ENCODE measurements at places on chromosomes 12 and 14.

DNA sequence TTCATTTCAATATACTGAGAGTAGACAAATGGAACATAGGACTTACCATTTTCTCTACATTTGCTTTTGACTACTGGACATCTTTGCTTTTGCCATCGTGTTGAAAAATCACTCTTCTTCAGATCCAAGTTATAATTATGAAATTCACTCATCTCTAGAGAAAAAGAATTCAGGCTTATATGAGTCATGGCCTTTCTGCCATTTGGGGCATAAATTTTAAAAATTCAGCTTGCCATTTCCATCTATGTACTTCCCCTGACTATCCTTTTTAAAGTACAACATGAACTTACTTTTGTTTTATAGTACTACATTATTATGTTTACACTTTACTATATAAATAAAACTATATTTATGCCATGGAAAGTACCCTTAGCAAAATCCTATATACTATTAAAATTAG is 3.0 kb downstream of the KLRK1 start:
- DNase-seq = no peak

DNA sequence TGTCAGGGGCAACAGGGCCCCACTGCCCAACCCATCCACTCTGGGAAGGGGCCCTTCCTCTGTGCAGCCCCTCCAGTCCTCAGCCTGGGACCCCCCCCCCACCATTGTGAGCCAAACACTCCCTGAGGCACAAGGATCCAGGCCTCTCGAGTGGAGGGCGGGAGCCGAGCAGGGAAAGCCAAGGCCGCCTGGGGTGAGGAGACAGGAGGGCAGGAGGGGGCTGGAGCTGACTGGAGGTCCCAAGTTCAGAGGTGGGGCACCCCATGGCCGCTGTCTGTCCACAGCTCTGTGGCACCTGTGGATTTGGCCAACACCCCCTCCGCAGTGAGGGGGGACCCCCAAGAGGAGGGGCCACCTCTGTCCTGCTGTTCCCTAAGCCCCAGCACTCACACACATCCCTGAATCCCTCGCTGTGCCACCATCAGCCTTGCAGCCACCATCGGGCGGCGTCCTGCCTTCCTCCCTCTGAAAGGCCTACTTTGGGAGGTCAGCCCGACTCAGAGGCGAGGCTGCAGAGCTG is 25.4 kb upstream of the C14orf180 start:
- DNase-seq = no peak

GRCh38 chr12:102618197-102618877 is 138.0 kb upstream of the IGF1 start:
- DNase-seq = no peak

DNA sequence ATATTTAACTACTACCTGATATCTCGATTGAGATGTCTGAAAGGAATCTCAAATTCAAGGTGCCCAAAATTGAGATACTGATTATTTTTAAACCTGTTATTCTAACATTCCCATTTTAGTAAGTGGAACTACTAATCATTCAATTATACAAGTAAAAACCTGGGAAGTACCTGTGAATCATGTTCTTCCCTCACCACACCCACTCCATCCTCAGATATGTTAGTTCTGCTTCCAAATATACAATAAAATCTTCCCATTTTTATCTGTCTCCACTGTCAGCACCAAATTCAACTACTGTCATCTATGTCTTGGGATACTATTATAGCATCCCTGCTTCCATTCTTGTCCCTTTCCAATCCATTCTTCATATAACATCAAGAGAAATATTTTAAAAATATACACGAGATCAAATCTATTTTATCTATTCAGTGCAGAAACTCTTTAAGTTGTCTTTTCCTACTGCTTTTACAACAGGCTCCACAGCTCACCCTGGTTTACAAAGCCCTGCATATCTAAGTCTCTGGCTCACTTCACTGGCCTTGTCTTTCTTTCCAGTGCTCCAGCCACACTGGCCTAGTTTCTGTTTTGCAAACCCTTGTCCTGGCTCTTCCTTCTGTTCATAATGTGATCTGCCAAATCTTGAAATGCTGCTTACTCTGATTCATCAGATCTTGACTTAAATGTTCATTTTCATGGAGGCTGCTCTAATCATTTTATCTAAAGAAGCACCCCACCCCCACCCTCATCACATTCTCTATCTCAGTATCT is 122.3 kb downstream of the PTPRR start:
- no peak for DNase-seq

- no peak for DNase-seq
Observed at GRCh38 chr14:83814896-83815295, 1715.0 kb upstream of the FLRT2 start.

GRCh38 chr12:68334132-68334531 is 2.0 kb upstream of the MDM1 start:
- no peak for DNase-seq

- DNase-seq = no peak
Observed at GRCh38 chr12:88448337-88448915, 131.8 kb downstream of the KITLG start.

DNA sequence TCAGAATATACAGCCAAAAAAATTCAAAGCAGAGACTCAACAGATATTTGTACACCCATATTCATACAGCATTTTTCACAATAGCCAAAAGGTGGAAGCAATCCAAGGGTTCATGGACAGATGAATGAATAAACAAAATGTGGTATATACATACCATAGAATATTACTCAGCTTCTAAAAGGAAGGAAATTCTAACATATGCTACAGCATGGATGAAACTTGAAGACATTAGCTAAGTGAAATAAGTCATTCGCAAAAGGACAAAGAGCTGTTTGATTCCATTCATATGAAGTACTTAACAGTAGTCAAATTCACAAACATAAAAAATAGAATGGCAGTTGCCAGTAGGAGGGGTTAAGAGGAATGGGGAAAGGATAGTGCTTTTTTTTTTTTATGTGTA is 91.8 kb upstream of the ARID2 start:
- DNase-seq = no peak

GRCh38 chr12:116603546-116604177 is 44.5 kb downstream of the MAP1LC3B2 start:
- no peak for DNase-seq

GRCh38 chr12:75446857-75447256 is 33.7 kb upstream of the GLIPR1 start:
- DNase-seq = peak; percentile 8

DNA sequence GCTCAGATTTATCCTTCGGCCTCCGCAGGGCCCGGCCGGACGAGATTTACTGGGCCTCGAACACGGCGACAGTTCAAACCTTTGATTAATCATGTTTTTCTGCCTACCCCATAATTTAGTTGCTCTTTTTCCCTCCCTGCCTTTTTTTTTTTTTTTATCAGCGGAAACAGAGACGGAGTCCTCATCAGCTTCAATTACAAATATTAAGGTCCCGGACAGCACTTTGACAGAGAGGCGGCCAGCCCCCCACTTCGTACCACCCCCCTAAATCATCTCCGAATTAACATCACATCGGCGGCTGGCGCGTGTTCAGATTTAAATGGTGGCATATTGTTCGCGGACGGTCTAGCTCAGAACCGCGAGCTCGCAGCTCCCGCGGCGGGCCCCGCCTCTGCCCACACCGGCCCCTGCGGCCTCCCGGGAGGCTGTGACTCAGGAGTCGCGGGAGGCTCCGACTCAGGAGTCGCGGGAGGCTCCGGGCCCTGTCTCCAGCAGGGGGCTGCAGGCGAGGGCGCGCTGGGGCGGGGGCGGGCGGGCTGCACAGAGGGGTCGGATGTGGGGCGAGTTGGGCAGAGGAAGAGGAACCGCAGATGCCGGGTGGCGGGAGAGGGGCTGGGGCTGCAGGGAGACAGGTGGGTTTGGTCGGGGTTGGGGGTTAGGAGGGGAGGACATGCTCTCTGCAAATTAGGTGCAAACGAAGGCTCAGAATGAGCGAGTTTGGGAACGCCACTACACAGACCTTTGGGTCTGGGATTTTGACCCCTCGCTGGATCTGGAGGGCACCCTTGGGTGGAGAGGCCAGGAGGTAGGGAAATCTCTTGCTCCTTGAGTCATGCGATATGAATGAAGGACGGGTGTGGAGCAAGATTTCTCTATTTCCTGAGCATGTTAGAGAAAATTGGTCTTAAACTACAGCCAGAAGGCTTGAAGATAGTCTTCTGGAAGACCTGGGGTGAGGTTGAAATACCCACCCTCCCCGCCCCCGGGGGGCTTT is 19.6 kb upstream of the ATP5MC2 start:
- DNase-seq = peak; percentile 73

- peak; percentile 36 for DNase-seq
Observed at GRCh38 chr14:52563120-52563519, 10.5 kb downstream of the GPR137C start.

GRCh38 chr14:61643555-61643954 is 51.8 kb upstream of the HIF1A start:
- no peak for DNase-seq

DNA sequence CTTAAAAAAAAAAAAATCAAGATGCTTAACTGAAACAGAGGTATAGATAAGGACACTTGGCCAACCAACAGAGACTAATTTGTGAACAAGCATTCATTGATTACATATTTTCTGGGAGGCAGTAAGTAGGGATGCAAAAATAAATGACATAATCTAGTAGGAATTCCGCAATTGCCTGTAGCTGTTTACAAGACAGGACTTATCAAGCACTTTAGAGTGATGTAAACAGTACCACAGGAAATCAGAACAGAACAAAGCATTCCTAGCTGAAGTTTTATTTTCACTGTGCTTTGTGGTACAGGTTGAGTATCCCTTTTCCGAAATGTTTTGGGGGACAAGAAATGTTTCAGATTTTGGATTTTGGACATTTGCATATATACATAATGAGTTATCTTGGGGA is 68.2 kb upstream of the FGD4 start:
- no peak for DNase-seq

GRCh38 chr14:100289916-100290606 is 16.2 kb downstream of the SLC25A29 start:
- no peak for DNase-seq

DNA sequence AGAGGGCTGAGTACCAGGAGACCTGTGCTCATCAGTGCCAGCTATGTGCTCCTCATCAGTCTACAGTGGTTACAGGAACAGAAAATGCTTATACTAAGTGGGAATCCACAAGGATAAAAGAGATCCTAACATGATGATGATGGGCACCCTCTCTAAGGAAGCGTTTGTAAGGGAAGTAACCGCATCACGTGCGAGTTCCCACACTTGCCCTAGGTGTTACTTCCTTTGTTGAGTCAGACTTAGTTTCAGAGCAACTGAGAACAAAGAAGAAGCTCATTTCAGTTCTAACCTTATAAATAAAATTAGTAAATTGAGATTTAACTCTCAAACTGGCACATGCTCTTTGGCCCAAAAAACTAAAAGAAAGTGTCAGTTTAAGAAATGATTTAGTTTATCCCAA is 956.4 kb upstream of the TMEM132C start:
- no peak for DNase-seq

DNA sequence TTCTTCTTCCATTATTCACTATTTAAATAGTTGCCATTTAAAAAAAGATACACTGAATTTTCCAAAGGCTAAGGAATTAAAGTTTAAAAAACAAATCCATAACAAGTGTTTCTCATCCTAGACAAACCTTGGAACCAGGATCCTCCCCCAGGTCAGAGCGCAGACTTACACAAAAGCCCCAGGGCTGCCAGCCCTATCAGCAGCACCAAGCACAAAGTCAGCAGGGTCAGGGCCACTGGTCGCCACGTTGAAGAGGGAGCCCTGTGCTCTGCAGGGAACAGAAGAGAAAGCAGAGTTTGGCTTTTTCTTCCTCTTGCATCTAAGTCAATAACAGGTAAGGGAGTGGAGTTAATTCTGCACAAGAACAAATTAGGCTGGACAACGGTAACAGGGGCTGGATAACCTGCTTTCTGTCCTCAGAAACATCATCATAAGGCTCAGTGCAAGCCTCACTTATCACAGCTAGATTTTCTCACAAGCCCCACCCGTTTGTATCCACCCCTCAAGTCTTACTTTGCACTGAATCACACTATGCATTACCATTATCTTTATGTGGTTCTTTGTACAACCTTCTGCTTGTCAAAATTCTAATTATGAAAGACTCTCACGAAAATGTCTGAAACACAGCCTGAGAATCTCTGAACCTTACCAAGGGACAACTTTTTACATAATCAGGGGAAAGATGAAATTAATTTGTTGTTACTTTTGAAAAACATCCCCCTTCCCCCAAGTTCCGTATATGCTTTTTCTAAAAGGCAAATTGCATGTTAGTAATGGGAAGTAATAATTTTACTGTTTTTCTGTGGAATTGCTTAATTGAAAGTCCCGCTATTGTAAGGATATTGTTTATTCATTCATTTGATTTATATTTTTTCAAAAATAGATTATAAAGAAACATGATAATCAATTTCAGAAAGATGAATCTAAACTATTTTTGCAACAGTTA is 9.6 kb downstream of the CLEC1A start:
- DNase-seq = no peak

DNA sequence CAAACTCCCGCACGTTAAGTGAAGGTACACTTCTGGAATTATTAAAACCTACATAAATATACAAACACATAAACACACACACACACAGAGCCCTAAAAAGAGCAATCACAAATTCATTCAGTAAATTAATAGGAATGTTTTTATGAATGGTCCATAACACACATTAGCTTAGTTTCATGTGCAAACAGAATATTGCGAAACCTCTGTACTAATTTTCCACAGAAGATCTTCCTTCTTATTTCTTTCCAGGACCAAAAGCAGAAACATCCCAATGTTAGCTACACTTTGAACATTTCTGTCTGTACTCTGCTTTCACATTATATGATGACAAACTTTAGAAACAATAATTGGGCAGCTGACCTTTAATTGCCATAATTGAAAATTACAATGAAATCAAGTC is 101.6 kb downstream of the SOX5 start:
- no peak for DNase-seq

GRCh38 chr12:97701901-97702300 is 239.3 kb downstream of the RMST start:
- DNase-seq = no peak

GRCh38 chr12:28857369-28857768 is 291.7 kb upstream of the FAR2 start:
- no peak for DNase-seq

- DNase-seq = peak; percentile 12
Observed at GRCh38 chr12:107134558-107134957, 41.2 kb upstream of the CRY1 start.

DNA sequence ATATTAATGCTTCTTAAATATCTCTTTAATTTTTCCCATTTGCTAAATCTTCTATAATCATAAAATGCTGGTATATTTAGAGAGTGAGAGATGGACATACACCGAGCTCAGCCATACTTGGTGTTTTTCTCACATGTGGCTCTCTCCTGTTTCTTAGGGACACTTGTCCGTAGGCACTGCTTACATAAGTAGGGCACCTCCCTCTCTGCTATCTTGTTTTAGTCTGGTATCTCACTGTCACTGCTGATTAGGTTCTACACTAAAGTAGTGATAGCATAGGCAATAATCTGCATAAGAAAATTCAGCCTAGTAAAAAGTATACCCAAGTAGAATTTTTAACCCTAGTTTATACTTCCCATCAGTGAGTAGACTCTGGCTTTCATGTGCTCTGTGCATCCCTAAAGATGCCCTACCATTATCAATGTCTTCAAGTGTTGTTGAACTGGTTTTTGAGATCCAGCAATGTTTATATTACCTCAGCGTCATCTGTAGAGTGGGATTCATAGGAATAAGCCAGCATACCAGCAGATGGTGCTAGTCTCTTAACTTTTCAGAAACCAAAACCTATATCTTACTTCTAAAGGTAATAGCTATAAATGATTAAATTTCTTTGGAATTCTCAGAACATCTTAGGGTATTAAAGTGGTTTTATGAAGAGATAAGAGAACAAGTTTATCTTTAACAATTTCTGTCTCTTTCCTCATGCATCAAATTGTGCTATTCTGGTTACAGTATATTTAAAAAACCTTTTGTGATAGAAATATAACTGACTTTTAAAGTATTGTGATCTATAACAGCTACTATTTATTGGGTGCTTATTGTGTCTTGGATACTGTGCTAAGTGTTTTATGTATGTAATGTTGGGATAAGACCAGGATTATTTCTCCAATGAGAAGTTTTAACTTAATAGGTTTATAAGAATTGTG is 32.9 kb downstream of the ARID2 start:
- DNase-seq = peak; percentile 10
